Cardiac muscle cell (in vitro differentiated cells and primary cell): ENCODE measurements at places on chromosomes 16 and 17. TPM values are rescaled to one million over a fixed set of nuclear protein-coding genes. Genes with fewer than 3 reads are reported as not detected.
A peak's percentile ranks its signal among the peaks of the same experiment; 100 is the strongest.

RNF112 gene
- polyA plus RNA-seq, result 0.66 and 0.79 TPM in 2 replicates

NOL3 gene
- polyA plus RNA-seq, result 19.4 and 31.1 TPM in 2 replicates

KIF2B gene
- polyA plus RNA-seq, result not detected in 2 replicates

MYH8 gene
- not detected in 2 replicates for polyA plus RNA-seq

SULT1A2 gene
- 0.83 and 5.4 TPM in 2 replicates for polyA plus RNA-seq

ATMIN gene
- polyA plus RNA-seq, result 36.5 and 43.3 TPM in 2 replicates

DNA sequence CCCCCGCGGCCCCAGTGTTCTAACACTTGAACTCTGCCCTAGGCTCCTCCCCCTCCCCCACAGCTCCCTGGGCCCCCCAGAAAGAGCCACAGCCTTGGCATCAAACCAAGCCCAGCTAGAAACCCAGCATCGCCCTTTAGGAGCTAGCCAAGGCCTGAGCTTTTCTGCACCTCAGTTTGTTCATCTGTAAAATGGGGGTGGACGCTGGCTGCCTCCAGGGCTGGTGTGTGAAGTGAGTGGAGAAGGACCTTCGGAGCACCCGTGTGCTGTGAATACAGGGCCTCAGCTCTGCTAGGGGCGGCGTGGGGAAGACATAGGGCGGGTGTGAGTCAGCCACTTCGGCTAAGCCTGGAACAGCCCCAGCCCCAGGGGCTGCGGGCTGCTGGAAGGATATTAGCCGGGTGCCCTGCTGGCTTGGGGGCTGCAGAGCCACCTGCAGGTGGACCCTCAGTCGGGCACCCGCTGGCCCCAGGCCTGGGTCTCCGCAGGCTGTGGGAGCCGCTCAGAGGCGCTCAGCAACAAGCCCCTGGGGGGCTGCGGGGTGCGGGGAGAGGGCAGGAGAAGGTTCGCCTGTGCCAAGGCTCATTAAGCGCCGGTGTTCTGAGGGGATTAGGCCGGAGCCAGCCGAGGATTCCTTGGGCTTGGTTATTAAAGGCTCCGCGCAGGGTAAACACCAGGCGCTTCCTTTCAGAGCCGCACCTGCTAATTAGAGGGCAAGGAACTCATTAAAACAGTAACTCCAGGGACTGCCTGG lies 217.0 kb upstream of the CIBAR2 start:
- no peak overlapping the region for H3K27ac ChIP-seq
- H3K4me3 ChIP-seq, result no peak overlapping the region
- DNase-seq, result peak; percentile 38
- no peaks in the 10 kb centered on the region for H3K27me3 ChIP-seq
- H3K4me1 ChIP-seq, result peaks cover 33% of the 10 kb centered on the region

DNA sequence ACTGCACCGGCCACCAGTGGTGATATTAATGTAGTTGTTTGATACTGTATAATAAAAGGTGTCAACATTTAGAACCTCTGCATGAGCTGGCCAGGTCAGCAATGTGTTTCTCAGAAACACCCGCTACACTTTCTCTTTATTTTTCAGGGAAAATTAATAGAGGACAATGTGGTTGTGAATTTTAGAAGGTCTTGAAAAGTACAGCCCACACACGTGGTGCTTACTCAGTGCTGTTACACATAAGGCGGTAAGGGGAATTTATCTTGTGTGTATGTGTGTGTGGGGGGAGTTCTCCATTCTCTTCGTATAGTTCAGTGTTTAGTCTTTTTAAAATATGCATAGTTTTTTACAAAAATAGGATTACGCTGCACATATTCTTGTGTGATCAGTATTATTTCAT lies 4.4 kb upstream of the ZFP1 start:
- H3K4me3 ChIP-seq, result no peak overlapping the region
- no peaks in the 10 kb centered on the region for H3K27me3 ChIP-seq
- H3K36me3 ChIP-seq, result no peaks in the 10 kb centered on the region

DNA sequence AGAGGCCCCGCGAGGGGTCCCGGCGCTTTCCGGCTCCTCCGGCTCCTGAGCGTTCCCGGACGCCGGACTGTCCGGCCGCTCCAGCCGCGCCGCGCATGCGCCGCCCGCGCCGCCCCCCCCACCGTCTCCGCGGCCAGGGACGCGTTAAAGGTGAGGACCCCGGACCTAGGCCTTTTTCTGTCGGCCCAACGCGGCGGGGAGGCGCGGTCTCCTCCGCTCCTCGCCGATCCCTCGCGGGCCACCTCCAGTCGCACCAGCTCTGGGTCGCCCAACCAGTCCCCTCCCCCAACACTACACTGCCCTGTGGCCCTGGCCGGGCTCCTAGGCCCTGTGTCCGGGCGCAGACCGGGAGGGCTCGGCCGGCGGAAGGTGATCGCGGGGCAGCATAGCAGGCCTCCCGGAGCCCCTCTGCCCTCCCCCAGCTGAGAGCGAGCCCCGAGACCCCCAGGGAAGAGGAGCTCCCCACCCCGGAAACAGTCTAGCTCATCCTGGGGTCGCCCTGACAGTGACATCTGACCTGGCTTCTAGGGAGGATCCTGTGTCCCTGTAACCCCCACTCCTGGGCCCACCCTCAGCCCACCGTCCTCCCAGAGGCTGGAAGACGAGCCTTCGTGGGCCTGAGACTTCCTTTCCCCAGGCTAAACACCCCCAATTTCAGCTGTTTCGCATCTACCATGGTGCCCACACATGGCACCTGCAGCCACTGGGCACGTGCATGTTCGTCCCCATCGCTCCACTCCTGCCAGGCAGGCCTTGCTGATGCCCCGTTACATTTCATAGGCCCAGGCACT lies 14.7 kb upstream of the BCAR1 start:
- H3K27ac ChIP-seq, result peak overlapping the region; percentile 88
- peak overlapping the region; percentile 99 for H3K4me3 ChIP-seq
- peaks cover 3% of the 10 kb centered on the region for H3K36me3 ChIP-seq
- H3K27me3 ChIP-seq, result no peaks in the 10 kb centered on the region
- peak; percentile 79 for DNase-seq
- H3K4me1 ChIP-seq, result peaks cover 45% of the 10 kb centered on the region

GRCh38 chr17:49031965-49032928 lies 35.1 kb downstream of the IGF2BP1 start:
- no peaks in the 10 kb centered on the region for H3K27me3 ChIP-seq
- DNase-seq, result peak; percentile 88
- H3K36me3 ChIP-seq, result peaks cover 48% of the 10 kb centered on the region
- peak overlapping the region; percentile 72 for H3K27ac ChIP-seq
- peaks cover 3% of the 10 kb centered on the region for H3K4me1 ChIP-seq

- no peak overlapping the region for H3K27ac ChIP-seq
- no peaks in the 10 kb centered on the region for H3K4me1 ChIP-seq
- no peaks in the 10 kb centered on the region for H3K36me3 ChIP-seq
- DNase-seq, result peak; percentile 55
- H3K27me3 ChIP-seq, result no peaks in the 10 kb centered on the region
These were observed 229.8 kb downstream of the CPPED1 start for GRCh38 chr16:12573730-12574383.

DNA sequence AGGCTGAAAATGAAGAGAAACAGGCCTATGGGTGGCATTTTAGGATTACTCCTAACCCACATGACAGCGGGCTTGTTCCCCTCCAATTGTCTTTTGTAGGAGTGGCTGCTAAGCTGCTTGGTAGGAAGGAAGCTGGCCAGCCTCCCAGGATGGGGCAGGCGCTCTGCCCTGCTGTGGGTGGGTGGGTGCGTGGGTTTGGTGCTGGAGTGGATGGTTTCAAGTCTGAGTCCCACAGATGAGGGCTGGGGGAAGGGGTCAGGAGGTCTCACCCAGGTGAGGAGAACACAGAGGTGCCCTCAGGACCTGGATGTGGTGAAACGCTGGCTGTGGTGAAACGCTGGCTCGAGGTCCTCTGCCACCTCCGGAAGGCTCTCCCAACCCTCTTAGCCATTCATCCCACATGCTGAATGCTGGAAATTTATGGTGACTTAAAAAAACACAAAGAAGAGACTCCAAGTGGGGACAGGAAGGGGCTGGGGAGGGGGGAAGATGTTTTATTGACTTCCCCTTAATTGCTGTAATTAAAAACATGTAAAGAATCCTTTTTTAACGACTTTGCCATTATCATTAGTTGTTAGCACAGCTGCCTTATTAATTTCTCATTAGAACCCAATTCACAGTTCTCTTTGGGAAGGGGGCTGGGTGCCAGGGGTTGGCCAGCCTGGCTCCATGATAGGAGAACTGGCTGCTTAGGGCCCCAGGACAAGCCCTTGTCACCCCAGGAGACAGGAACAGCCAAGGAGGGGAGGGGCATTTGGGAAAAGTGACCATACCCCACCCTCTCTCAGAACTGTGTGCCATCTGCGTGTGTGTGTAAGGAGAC lies 153.5 kb upstream of the CDC42EP4 start:
- no peaks in the 10 kb centered on the region for H3K36me3 ChIP-seq
- H3K4me3 ChIP-seq, result no peak overlapping the region
- H3K27me3 ChIP-seq, result no peaks in the 10 kb centered on the region

DNA sequence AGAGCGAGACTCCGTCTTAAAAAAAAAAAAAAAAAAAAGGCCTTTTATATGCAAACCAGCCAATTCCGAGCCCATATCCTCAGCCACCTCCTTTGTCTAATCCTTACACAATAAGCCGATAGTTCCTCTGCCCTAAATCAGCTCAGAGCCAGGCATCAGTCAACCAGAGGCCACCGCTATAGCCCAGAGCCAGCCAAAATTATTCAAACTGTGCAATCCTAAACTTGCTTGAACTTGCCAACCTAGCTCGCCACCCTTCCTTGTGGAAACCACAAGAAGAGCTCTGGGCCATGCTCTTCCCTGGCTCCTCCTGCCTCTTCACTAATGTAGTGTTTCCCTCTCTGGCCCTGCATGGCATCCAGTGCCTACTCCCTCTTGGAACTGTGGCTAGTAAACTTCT lies 17.7 kb downstream of the ITGAL start:
- no peaks in the 10 kb centered on the region for H3K36me3 ChIP-seq
- H3K27ac ChIP-seq, result no peak overlapping the region
- H3K27me3 ChIP-seq, result no peaks in the 10 kb centered on the region
- H3K4me3 ChIP-seq, result no peak overlapping the region

DNA sequence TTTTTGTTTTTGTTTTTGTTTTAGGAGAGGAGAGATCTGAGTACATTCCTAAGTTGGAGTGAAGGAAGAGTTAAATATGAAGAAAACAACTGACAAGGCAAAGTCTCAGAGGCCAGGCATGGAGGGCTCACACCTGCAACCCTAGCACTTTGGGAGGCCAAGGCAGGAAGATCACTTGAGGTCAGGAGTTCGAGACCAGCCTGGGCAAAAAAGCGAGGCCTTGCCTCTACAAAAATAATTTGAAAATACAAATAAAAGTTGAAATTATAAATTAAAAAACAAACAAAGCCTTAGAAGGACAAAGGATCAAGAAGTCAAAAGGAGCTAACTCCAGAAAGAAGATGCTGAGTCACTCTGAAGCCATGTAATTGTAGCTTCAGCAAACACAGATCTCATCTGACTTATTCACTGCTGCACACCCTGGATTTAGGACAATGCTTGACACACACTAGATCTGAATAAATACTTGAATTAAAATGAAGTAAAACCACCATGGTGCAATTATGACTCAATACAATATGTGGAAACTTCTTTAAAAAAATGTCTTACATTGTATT lies 9.1 kb downstream of the CEP20 start:
- no peaks in the 10 kb centered on the region for H3K4me1 ChIP-seq
- no peak overlapping the region for H3K27ac ChIP-seq

GRCh38 chr16:20301840-20302239 lies 25.5 kb downstream of the GP2 start:
- no peak overlapping the region for H3K4me3 ChIP-seq
- DNase-seq, result peak; percentile 37

DNA sequence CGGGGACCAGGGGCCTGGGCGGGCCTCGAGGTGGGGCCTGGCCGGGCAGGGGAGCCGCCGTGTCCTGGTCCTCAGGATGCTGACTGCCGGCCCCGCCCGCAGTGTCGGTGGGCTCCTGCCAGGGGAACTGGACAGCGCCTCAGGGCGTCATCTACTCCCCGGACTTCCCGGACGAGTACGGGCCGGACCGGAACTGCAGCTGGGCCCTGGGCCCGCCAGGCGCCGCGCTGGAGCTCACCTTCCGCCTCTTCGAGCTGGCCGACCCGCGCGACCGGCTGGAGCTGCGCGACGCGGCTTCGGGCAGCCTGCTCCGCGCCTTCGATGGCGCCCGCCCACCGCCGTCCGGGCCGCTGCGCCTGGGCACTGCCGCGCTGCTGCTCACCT lies 2.3 kb upstream of the PAQR4 start:
- no peak overlapping the region for H3K27ac ChIP-seq
- peaks cover 3% of the 10 kb centered on the region for H3K4me1 ChIP-seq
- DNase-seq, result no peak
- H3K4me3 ChIP-seq, result no peak overlapping the region

GRCh38 chr17:67500677-67501300 lies 123.7 kb downstream of the PITPNC1 start:
- H3K4me1 ChIP-seq, result no peaks in the 10 kb centered on the region
- H3K27ac ChIP-seq, result no peak overlapping the region
- no peak overlapping the region for H3K4me3 ChIP-seq
- DNase-seq, result no peak
- H3K36me3 ChIP-seq, result no peaks in the 10 kb centered on the region
- no peaks in the 10 kb centered on the region for H3K27me3 ChIP-seq

DNA sequence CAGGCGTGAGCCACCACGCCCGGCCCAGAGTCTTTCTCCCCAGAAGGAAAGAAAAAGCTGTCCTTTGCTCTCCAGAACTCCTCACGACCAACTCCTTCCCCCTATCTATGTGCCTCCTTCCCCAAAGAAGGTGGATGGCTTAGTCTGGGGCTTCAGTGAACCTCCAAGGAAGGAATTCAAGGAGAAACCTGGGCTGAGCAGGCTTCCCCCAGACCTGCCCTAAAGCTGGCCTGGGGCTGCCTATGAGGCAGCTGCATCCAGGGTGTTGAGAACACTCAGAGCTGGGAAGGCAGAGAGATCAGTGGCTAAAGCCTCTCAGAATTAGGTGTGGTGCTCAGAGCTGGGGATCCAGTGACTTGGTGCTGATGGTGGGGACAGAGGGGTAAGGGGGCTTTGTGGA lies 3.8 kb downstream of the ACSF2 start:
- peaks cover 30% of the 10 kb centered on the region for H3K4me1 ChIP-seq
- DNase-seq, result no peak
- H3K27ac ChIP-seq, result no peak overlapping the region
- H3K4me3 ChIP-seq, result no peak overlapping the region
- H3K27me3 ChIP-seq, result no peaks in the 10 kb centered on the region
- no peaks in the 10 kb centered on the region for H3K36me3 ChIP-seq

- H3K27me3 ChIP-seq, result peaks cover 34% of the 10 kb centered on the region
- H3K4me3 ChIP-seq, result no peak overlapping the region
- H3K36me3 ChIP-seq, result no peaks in the 10 kb centered on the region
- no peak overlapping the region for H3K27ac ChIP-seq
These were observed 4.7 kb downstream of the SLC22A31 start for GRCh38 chr16:89195521-89196171.

- H3K36me3 ChIP-seq, result no peaks in the 10 kb centered on the region
- no peaks in the 10 kb centered on the region for H3K4me1 ChIP-seq
- H3K4me3 ChIP-seq, result no peak overlapping the region
- no peak for DNase-seq
- H3K27ac ChIP-seq, result no peak overlapping the region
- H3K27me3 ChIP-seq, result peaks cover 5% of the 10 kb centered on the region
These were observed 225.4 kb downstream of the IRF8 start for GRCh38 chr16:86124321-86124720.

GRCh38 chr17:82962163-82962720 lies 117.2 kb upstream of the METRNL start:
- peak; percentile 9 for DNase-seq
- no peaks in the 10 kb centered on the region for H3K36me3 ChIP-seq
- H3K4me3 ChIP-seq, result no peak overlapping the region
- H3K4me1 ChIP-seq, result no peaks in the 10 kb centered on the region
